ENCODE measurements at places on chromosomes 12 and 14.
A peak's percentile ranks its signal among the peaks of the same experiment; 100 is the strongest.

DNA sequence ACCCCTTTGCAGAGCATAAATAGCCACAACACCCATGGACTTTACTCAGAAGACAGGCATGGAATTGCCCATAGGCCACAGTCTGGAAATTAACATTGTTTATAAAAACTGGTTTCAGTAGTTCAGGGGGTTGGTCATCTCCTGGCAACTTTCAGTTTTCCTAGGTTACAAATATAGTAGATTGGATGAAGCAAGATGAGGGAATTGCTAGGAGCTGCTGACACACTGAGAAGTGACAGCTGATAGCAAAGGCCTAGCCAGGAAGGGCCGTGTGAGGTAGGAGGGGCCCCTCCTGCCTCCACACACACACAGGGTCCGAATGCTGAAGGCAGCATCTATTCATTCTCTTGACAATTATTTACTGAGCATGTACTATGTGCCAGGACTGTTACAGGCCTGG, 8.3 kb downstream of the GALNT16 start:
- H3K4me1 ChIP-seq = no peaks in the 10 kb centered on the region
- H3K27me3 ChIP-seq = peaks cover 25% of the 10 kb centered on the region
- H3K4me3 ChIP-seq = no peak overlapping the region
- no peaks in the 10 kb centered on the region for H3K36me3 ChIP-seq
- no peak for ATAC-seq

GRCh38 chr12:57620936-57621496, 9.8 kb downstream of the ARHGEF25 start:
- H3K27me3 ChIP-seq = peaks cover 77% of the 10 kb centered on the region
- peak overlapping the region; percentile 51 for H3K4me3 ChIP-seq
- peaks cover 6% of the 10 kb centered on the region for H3K36me3 ChIP-seq
- H3K4me1 ChIP-seq = peaks cover 11% of the 10 kb centered on the region
- no peak overlapping the region for H3K27ac ChIP-seq
- ATAC-seq = no peak

DNA sequence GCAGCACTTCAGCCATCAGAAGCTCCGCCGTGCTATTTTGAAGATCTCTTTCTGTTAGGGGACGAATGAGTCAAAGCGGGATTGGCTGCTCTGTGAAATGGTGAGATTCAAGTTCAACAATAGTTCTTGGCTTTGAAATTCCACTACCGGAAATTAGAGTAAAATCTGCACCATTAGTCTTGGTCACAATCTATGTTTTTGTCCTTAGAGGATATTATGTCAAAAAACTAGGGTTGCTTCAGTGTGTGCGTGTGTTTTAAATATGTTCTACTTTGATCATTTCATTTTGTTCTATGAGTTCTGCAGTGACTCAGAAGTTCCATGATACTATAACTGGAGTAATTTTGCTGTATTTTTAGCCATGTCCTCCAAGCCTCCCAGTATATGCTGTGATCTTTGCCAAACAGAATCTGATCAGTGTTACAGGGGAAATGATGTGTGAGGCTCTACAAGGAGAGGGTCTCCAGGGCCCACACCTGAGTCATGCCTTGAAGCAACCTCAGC, 22.6 kb downstream of the GPHB5 start:
- peak; percentile 79 for ATAC-seq
- H3K36me3 ChIP-seq = no peaks in the 10 kb centered on the region
- H3K27me3 ChIP-seq = peaks cover 24% of the 10 kb centered on the region
- H3K4me3 ChIP-seq = peak overlapping the region; percentile 54
- peaks cover 6% of the 10 kb centered on the region for H3K4me1 ChIP-seq

DNA sequence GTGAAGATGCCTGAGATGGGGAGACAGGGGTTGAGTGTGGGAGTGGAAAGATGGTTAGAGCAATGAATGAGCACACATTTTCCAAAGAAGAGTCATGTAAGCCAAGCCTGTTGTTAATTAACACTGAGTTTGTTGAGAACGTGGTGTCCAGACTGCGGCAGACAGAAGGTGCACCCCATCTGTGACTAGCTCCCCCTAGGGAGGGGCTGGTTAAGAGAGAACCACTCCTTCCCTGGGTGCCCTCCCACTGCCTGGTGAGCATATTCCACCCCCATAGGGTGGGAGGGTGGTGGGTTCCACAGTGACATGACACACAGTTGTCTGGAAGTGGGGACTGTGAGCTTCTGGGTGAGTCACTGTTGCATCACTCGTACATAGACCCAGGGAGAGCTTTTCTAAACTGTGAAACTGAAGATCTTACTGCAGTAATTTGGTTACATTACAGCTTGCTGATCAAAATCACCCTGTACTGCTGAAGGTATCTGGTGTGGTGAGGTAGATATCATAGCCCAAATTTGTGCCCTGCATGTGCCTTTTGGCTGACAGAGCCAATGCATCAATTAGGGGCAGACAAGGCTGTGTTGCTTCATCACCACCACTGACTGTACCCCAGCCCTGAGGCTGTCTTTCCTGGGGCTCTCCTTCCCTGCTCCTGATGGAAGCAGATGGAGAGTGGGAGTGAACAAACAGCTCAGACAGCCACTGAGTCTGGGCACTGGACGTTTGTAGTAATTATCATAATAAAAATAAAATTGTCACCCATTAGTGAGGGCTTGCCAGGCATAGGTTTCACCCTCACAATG, 150.9 kb downstream of the EMP1 start:
- H3K4me3 ChIP-seq = no peak overlapping the region
- H3K4me1 ChIP-seq = no peaks in the 10 kb centered on the region
- peak; percentile 86 for ATAC-seq
- H3K36me3 ChIP-seq = no peaks in the 10 kb centered on the region
- H3K27ac ChIP-seq = no peak overlapping the region
- peaks cover 23% of the 10 kb centered on the region for H3K27me3 ChIP-seq

DNA sequence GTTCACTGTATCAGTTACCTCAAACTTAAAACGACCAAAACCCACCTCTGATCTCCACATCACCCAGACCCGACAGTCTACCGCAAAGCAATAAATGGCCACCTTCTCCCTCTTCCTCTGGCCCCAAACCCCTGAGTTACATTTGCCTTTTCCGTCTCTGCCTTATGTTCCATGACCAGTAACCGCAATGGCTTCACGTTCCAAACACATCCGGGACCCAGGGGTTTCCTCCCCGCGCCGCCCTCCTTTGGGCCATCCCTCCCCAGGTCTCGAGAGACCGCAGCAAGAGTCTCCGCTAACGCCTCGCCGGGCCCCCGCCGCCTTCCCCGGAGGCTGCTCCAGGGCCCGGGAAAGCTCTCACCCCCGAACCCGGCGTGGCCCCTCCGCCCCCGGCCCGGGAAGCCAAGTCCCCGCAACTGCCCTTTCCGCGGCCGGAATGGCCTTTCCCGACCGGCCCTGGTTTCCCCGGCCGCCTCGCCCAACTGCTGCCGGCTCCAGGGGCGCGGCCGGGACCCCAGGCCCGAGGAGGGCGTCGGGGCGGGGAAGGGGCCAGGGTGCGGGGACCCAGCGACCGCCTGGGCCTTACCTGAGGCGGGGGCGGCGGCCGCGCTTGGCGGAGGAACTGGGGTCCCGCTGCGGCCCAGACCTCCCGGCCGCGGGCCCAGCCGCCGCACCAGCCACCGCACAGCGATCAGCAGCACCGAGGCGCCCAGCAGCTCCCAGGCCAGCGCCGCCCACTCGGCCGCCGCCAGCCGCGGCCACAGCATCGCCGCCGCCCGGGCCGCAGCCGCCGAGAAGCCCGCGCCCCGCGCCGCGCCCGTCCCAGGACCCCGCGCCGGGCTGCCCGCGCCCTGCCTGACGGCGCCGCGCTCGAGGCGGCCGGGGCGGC, at the start of gene ANKLE2:
ANKLE2 (minus strand) TSS at position 801 of the 889 bp plus-strand sequence; CDS start at position 767, 34 bp downstream.
- peaks cover 48% of the 10 kb centered on the region for H3K36me3 ChIP-seq
- H3K4me1 ChIP-seq = peaks cover 19% of the 10 kb centered on the region
- H3K27ac ChIP-seq = peak within 1 kb of the TSS; percentile 100

DNA sequence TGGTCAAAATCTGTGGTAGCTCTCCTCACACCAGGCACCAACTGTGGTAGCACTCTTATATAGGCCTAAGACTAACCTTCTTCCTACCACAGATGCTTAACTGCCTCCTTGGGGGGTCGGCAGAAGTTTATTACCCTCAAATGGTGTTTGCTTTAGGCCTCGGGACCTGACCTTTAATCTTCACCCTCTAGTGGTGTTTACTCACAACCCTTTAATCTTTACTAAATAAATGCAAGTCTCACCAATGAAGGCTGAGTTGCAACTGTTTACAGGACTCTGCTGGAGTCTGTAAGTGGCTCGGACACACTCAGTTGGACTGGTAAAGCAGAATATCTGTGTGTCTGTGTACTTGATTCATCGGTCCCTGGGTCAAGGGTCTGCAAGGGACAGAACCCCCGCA, 29.4 kb downstream of the CCER1 start:
- H3K4me3 ChIP-seq = no peak overlapping the region
- ATAC-seq = no peak
- no peak overlapping the region for H3K27ac ChIP-seq
- peaks cover 3% of the 10 kb centered on the region for H3K27me3 ChIP-seq
- no peaks in the 10 kb centered on the region for H3K36me3 ChIP-seq

- no peak for ATAC-seq
- no peak overlapping the region for H3K27ac ChIP-seq
- peaks cover 17% of the 10 kb centered on the region for H3K4me1 ChIP-seq
- no peak overlapping the region for H3K4me3 ChIP-seq
These were observed 31.9 kb upstream of the ZFP36L1 start for GRCh38 chr14:68824517-68825347.
